AG09309 (cell line): ENCODE measurements at places on chromosomes 3 and 15.

DNA sequence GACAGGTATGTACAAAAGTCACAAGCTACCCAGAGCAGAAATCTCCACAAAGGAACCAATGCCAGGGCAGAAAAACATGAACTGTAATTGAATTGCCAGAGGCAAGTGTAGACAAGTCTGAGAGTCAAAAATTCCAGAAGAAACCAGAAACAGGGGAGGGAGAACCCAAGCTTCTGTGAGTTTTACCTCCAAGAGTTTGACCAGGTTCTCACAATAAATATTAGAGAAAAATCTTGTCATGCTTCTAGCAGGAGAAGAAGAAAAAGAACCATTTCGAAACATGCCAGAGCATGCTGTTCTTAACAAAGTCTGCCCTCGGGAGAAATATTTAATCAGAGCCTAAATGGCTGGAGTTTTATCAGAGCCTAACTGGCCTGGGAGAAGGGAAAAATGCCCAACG lies 32.5 kb upstream of the AP3B2 start:
- no peak for DNase-seq

DNA sequence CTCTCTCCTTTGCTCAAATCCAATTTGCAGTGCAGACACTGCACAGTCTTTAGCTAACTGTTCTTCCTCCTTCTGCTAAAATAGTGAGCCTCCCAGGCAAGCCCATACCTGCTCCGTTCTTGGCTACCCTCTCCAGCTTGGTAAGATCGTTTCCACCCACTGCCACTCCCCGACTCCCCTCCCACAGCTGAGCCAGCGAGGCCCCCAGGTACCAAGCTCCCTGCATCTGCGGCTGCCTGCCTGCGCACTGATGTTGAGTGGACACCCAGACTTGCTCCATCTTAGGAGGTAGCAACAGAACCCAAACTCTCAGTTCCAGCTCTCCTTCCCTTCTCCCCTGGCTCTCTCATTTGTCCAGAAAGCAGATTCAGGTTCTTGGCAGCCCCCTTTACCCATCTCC lies 7.9 kb upstream of the TNK2 start:
- no peak for DNase-seq

GRCh38 chr3:105970283-105970682 lies 101.5 kb upstream of the CBLB start:
- DNase-seq = peak; percentile 81

GRCh38 chr3:104646196-104646595 lies 720.5 kb upstream of the ALCAM start:
- no peak for DNase-seq

DNA sequence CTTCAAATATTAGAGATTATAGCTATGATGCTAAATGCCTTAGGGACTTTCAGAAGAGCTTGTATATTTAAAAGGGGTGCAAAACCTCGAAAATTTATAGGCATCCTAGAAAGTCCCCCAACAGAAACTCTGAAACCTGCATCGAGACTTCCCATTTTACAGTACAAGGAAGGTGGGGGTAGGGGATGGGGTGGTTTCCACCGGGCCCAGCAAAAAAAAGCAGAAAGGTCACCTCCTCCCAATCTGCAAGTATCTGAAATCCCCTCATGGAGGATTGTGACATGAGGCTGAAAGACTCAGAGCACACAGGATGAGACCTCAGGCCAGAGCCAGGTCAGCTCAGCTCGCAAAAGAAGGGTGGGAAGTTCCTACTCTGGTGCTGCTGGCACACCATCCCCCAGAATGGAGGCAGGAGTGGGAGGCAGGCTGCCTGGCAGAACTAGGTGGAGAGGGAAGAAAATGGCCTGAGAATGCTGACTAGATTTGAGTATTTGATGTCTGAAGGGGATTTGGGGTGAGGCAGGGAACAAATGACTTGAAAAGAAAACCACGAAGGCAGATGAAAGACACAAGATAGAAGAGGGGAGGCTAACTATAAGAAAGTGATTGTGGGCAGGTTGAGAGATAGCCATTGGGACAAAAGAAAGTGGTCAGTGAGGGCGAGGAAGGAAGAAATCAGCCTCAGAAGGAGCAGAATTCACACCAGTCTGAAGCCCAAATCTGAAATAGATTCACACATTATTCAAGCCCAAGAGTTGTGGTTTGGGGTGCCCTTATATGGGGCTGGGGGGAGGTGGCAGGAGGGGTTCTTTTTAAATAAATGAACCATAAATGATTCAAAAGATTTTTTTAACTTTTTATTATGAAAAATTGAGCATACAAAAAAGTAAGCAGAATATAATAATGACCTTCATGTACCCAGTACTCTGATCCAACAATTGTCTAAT lies 22.5 kb upstream of the TSC22D2 start:
- DNase-seq = no peak

- DNase-seq = no peak
Observed at GRCh38 chr15:39789736-39790135, 7.1 kb upstream of the FSIP1 start.
